ENCODE measurements at places on chromosomes 2 and 18.

- peak; percentile 88 for DNase-seq
These were observed at the start of gene PREB for GRCh38 chr2:27133905-27134780. Gene PREB (minus strand): TSS chr2:27134636. CDS start chr2:27134421, 215 bp downstream.

DNA sequence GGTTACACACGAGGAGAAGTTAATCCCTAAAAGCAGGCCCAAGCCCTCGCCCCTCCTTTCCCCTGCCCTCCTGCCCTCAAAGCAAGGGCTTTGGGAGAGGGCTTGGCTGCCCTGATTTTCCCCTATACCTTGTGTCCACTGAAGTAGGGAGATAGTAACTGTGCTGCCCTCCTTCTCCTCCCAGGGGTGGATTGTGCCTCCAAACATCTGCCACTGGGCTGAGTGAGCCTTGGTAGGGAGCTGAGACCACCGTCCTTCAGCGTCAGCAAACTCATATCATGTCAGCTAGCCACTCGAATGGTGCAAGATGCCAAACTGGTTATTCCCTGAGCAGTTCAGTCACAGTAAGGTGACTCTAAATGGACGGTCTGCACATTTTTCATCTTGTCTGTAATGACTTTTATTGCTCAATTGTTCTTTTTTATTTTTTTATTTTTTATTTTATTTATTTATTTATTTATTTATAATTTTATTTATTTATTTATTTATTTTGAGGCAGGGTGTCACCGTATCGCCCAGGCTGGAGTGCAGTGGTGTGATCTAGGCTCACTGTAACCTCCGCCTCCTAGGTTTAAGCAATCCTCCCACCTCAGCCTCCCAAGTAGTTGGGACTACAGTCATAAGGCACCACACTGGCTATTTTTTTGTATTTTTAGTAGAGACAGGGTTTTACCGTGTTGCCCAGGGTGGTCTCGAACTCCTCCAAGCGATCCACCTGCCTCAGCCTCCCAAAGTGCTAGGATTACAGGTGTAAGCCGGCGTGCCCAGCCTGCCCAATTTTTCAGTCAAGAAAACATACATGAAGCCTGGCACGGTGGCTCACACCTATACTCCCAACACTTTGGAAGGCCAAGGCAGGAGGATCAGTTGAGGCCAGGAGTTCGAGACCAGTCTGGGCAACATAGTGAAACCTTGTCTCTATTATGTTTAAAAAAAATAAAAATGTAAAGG lies 8.7 kb downstream of the PCBP1 start:
- DNase-seq, result no peak

DNA sequence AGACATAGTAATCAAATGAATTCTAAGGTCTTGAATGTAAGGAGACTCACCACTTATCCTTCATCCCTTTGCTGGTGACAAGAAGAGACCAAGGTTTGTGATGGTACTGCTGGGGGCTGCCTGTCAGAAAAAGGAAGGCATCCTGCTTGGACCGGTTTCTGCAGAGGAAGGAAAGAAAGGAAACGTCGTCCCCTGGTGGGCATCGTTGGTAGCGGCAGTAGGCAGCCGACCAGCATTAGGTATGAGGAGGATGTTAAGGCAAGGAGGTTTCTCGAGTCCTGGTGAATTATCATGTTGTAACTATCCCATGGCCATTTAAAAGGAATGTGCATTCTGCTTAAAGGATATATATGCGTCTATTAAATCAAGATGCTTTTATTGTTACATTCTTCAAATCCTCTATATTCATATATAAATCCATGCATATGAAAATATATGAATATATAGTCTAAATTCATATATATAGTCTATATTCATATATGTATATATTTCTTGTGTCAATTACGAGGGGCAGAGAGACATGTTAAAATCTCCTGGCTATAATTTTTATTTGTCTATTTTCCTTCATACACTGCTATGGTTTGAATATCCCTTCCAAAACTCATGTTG lies 94.4 kb upstream of the TGFA start:
- DNase-seq, result no peak

- DNase-seq, result no peak
These were observed 4.6 kb upstream of the TCF4 start for GRCh38 chr18:55592572-55592971.

GRCh38 chr18:10304853-10305252 lies 149.6 kb upstream of the APCDD1 start:
- DNase-seq, result peak; percentile 55

DNA sequence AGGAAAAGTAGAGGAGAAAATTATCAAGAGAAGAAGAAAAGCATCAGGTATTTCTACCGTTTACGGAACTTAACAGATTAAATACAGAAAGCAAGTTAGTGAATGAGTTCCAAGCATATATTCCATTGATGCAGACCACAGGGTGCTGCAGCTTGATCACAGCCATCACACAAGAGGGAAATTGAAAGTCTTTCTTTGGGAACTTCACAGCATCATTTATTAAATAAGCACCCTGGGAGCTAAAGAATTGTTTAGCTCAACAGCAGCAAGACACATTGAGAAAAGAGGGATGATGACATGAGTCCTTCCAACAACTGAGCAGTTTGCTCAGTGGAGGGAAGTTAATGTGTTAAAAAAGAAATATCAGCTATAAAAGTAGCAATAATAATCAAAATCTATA lies 69.3 kb upstream of the DYNC1I2 start:
- no peak for DNase-seq

- DNase-seq, result no peak
These were observed 49.9 kb downstream of the DHRS9 start for GRCh38 chr2:169119123-169119760.

DNA sequence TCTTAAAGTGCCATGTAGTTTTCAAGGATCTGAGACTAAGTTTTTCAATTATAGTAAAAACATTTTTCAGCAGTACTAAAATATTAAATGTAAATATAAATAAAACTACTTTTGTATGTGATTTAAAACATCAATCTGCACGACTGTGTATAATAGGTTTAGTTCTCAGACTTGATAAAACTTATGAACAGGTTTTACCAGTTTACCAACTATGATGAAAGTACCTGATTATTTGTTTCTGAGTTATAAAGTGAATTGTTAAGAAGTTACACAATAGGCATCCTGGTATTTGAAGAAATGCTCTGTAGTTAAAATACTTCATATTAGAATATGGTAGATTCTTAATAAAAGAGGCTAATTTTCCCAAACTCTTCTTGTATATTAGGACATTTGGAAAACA lies 14.8 kb downstream of the RELCH start:
- no peak for DNase-seq

DNA sequence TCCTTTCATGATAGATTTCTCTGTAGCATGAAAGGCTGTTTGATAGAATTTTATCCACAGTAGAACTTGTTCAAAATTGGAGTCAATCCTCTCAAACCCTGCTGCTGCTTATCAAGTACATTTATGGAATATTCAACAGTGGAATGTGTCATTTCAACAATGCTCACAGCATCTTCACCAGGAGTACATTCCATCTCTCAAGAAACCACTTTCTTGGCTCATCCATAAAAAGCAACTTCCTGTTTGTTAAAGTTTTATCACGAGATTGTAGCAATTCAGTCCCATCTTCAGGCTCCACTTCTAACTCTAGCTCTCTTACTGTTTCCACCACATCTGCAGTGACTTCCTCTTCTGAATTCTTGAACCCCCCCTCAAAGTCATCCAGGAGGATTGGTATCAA lies 29.4 kb downstream of the PDCL3 start:
- no peak for DNase-seq

- DNase-seq, result no peak
These were observed 60.9 kb upstream of the ACAA2 start for GRCh38 chr18:49874238-49874637.

GRCh38 chr2:85549826-85550225 lies 10.9 kb downstream of the MAT2A start:
- DNase-seq, result peak; percentile 81

DNA sequence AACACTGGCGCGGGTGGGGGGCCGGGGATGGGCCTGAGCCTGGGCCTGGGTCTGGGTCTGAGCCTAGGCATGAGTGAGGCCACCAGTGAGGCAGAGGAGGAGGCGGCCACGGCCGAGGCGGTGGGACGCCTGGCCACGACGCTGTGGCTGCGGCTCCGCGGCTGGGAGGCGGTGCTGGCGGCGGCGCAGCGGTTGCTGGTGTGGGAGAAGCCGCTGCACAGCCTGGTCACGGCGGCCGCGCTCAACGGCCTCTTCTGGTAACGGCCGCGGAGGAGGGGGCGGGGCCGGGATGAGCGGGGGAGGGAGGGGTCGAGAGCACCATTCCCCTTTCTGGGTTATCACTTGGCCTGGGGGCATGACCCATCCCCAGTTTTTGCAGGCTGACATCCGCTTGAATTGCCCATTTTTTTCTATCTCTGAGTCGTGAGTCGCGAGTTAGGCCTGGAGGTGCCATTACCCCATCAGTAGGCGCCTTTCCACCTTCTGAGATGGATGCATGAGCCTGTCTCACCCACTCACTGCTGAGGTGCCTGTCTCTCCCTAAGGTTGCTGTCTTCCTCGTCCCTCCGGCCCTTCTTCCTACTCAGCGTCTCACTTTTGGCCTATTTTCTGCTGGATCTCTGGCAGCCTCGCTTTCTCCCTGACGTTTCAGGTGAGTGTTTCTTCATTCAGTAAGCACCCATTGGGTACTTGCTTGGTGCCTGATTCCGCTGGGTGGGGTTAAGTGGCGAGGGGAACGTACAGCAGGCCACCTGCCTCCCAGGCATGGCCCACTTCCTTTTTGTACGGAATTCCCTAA lies 501 bp downstream of the RETREG2 start:
- DNase-seq, result no peak

- DNase-seq, result no peak
These were observed 48.1 kb downstream of the CHN1 start for GRCh38 chr2:174957050-174957449.

- no peak for DNase-seq
These were observed 334.9 kb upstream of the THUMPD2 start for GRCh38 chr2:40113997-40114396.

- DNase-seq, result no peak
These were observed 66.6 kb downstream of the SMIM21 start for GRCh38 chr18:75360941-75361340.

GRCh38 chr18:6855767-6856166 lies 126.3 kb downstream of the ARHGAP28 start:
- no peak for DNase-seq

GRCh38 chr2:241312082-241312481 lies 3.4 kb downstream of the HDLBP start:
- no peak for DNase-seq

GRCh38 chr2:160014227-160014626 lies 48.2 kb downstream of the PLA2R1 start:
- DNase-seq, result no peak

- DNase-seq, result no peak
These were observed 391.2 kb upstream of the FSIP2 start for GRCh38 chr2:185347445-185347844.

DNA sequence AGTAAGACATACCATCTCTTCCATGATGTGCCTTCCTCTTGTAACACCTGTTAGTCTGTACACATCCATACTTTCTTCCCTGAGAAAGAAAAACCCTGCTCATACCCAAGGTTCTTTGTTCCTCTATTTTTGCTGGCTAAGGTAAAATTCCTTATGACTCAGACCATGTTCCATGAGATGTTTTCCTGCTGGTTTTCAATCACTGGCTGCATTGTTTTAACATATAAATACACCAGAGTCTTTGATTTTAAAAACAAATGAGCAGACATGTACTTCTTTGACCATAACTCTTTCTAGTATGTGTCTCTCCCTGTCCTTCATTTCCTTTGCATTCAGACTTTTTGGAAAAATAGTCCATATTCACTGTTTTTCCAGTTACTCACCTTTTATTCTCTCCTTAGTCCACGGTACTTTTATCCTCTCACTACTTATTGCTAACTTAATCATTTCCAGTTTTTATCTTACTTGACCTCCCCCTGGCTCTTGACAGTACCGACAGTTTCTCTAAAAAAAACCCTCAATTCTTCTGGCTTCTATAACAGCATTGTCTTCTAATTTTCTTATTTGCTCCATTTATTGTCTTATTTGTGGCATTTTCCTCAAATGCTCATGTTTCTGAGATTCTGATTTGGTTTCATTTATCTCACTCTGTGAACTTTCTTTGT lies 4.3 kb downstream of the VAPA start:
- no peak for DNase-seq

DNA sequence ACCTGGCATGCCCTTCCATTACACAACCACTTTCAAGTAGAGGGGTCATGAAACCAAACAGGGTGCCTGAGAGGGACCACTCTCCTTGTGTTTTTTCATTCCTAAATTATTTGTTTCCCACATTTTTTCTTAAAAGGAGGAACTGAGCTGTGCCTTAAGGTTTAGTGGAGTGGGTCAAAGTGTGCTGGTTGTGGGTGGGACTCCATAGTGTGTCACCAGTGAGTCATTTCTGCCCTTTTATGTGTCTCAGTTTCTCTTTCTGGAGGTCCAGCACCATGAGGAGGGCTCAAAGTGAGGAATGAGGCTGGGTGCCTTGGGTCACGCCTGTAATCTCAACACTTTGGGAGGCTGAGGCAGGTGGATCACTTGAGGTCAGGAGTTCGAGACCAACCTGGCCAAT lies 37.8 kb downstream of the COMMD1 start:
- DNase-seq, result no peak

DNA sequence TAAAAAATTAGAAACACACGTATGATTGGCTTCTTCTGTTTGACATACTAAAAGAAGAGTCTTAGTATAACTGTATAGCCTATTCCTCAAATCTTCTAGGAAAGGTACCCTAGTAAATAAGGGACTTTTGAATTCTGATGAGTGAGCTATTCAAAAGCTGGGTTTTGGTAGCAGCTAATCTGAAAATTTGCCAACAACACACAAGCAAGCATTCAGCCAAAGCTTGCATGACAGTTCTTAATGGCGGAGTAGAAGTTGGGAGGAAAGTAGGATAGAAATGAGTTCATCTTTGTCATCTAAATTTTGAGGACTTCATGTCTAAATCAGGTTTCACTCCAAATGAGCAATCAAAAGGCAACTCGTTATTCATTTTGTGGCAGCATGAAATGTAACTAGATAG lies 813.0 kb downstream of the MBD2 start:
- DNase-seq, result no peak

DNA sequence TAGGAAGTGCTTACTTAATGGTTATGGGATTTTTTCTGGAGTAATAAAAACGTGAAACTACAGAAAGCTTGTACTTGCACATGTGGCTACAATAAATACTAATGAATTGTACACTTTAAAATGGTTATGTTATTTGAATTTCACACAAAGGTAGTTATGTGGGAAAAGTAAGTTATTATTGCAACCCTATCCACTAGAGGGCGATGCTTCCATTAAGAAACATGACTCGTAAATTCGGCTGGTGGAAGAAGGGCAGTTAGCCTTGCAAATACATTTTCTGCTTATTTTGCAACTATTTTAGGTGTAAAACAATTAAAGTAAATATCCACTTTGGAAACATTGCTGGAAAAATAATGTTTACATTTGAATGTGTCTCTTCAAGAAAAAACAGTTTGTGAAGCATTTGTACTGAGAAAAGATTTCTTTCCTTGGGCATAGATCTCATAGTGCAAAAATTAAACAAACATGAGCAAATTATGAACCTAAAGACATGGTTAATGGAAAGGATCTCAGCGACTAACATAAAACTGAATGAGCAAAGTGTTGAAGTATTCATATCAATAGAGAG lies 68.1 kb upstream of the CSRNP3 start:
- DNase-seq, result peak; percentile 45

GRCh38 chr2:219104107-219105035 lies 43.6 kb upstream of the IHH start:
- DNase-seq, result peak; percentile 35

All from AG09319 (cell line).